ENCODE measurements at places on chromosomes 16 and 17.

DNA sequence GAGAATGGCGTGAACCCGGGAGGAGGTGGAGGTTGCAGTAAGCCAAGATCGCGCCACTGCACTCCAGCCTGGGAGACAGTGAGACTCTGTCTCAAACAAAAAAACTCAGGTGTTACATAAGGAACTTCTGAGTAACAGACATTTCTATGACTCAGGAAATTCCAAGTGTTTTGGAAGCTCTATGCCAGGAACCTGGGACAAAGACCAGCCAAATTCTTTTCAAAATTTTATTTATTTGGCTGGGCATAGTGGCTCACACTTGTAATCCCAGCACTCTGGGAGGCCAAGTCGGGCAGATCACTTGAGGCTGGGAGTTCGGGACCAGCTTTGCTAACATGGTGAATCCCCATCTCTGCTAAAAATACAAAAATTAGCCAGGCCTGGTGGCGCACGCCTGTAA lies 5.2 kb upstream of the SH2B1 start:
- DNase-seq, result no peak

DNA sequence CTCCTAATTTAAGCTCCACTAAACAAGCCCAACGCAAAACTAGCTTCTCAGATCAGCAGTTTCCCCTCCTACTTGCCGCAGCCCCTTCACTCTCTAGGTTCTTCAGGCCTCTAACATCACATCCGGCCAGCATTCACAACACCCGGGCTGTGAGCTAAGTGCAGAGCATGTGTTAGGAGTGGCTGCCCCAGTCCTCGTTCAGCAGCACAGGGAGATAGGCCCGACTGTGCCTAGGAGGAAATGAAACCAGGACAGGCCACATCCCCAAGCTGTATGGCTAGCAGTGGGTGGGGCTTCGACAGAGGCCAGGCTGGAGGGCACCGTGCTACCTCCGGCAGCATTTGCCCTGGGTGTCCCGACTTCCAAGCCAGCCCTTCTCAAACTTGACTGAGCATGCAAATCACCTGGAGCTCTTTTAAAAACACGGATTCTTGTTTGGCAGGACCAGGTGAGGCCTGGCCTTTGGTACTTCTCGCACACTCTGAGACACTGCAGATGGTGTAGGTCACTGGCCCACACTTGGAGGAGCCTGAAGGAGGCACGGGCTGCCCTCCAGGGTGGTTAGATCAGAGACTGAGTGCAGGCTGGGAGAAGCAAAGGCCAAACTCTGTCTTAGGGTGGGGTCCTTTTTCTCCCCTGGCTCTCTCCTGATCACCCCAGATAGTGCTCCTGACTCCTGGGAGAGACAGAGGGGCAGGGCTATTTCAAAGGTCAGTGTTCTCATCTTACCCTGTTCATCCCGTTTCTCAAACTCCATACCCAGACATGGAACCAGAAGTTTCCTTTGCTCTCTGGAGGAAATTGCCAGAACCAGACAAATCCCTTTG lies 202.0 kb downstream of the C16orf78 start:
- no peak for DNase-seq

DNA sequence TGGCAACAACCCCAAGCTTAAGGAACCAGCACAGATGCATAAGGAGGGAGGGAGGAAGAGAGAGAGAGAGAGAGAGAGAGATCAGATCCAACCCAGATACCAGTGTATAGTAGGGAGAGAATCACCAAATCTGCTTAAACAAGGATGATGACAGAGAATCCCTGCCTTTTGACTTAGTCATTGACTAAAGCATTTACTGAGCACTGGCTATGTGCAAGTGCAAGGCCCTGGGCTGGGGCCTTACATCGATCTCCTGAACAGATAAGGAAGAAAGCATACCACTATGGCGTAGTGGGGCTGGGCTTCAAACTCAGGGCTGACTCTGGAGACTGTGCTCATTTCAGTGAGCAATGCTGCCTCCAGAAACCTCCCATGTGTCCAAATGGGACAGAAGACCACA lies 15.8 kb downstream of the TSNAXIP1 start:
- DNase-seq, result no peak

GRCh38 chr16:84791501-84791900 lies 28.3 kb upstream of the CRISPLD2 start:
- DNase-seq, result no peak

DNA sequence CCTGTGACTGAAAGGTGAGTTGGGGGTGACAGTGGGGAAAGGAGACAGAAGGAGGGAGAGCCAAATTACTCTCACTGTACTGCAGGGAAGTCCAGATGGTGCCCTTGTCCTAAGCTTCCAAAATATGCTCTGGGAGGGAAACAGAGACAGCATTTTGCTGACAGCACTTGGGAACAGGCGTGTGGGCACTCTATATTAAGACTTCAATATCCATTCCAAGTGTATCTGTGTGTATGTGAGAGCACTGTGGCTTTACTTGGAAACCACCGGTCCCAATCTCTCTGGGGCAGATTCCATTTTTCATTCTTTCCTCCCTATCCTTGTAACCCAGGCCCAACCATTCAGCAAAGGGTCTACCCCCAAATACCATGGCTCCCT lies 407.3 kb downstream of the UTP18 start:
- no peak for DNase-seq

DNA sequence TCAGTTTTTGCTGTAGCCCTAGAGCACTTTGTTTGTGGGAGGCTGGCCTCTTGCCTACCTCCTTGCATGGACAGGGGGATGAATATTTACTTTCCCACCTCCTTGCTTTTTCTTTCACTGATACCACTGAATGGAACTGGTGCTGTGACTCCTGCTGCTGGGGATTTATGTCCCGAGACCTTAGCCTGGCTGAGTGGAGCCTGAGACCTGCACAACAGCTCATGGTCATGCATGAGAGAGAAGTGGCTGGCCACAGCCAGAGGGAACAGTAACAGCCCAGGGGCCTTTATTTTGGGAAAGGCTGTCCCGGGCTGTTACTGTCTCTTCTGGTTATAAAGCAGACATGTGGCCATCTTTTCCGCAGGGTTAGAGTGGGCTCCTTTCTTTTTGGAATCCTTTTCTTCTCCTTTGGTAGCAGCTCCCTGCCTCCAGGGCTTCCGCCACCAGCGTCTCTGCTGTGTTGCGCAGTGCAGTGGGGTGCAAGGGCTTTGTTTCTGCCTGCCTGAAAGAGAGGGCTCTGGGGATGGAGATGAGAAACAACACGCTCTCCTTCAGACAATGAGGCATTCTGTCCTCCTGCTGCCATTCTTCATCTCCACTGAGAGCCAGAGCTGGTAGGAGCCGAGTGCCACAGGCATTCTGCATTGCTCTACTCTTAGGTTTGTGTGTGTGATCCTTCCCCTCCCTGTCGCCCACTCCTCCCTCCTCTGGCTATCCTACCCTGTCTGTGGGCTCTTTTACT lies 14.5 kb downstream of the SNX11 start:
- DNase-seq, result no peak

DNA sequence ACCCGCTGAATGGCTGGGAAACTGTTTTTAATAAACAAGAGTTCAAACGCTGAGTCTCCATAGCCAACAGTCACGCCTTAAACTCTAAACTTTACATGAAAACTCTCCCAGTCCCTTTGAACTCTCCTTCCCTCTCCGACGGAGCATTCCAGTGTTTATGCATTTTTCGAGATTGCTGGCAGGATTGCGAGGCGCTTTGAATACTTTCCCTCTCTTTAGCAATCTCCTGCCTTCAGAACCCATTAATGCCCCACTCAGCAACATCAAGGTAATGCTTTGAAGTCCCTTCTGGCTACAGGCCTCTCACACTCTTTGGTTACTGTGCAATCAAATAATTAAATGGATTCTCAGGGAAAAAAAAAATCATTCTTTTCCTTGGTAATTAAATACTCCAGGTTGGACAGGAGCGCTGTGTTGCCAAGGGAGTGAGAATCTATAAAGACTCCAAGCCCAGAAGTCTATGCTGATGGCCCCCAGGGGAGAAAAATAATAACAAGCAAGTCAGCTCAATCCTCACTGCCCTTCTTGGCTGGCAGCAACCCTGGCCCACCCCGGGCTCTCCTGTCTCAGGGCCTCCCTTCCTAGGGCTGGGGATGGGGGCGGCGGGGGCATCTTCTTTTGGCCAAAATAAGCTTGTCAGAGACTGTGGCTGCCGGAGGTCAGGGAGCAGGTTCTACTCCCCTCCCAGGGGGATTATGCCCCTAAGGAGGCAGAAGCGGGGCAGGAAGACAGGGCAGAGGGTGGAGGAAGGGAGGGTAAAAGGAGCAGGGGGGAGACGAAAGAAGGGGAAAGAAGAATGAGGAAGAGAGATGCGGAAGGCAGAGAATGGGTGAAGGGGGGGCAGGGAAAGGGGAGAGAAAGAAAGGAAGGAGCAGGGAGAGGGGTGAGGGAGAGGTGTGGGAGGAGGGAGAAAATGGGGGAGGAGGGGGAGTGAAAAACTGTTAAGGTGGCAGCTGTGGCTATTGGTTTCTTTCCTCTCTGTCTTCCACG lies 45.2 kb downstream of the AXIN2 start:
- DNase-seq, result no peak

DNA sequence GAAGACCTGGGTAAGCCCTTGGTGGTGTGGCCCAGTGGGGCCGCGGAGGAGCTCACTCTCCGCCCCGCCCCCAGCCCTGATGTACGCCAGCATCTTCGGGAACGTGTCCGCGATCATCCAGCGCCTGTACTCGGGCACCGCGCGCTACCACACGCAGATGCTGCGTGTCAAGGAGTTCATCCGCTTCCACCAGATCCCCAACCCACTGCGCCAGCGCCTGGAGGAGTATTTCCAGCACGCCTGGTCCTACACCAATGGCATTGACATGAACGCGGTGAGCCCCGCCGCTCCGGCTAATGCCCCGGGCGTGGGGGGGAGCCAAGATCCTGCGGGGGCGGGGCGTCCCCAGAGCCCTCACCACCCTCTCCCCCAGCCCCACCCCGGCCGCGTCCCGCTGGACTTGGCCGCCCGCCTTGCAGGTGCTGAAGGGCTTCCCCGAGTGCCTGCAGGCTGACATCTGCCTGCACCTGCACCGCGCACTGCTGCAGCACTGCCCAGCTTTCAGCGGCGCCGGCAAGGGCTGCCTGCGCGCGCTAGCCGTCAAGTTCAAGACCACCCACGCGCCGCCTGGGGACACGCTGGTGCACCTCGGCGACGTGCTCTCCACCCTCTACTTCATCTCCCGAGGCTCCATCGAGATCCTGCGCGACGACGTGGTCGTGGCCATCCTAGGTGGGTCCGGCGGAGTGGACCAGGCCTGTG lies 12.1 kb upstream of the DCAF7 start:
- no peak for DNase-seq

- no peak for DNase-seq
These were observed 846 bp downstream of the CPNE7 start for GRCh38 chr16:89576153-89577054.

GRCh38 chr16:9302072-9302471 lies 210.6 kb downstream of the HAPSTR1 start:
- DNase-seq, result no peak

GRCh38 chr17:16472539-16472938 lies 19.5 kb downstream of the LRRC75A start:
- no peak for DNase-seq

GRCh38 chr16:11410376-11411058 lies 65.3 kb downstream of the RMI2 start:
- DNase-seq, result no peak

DNA sequence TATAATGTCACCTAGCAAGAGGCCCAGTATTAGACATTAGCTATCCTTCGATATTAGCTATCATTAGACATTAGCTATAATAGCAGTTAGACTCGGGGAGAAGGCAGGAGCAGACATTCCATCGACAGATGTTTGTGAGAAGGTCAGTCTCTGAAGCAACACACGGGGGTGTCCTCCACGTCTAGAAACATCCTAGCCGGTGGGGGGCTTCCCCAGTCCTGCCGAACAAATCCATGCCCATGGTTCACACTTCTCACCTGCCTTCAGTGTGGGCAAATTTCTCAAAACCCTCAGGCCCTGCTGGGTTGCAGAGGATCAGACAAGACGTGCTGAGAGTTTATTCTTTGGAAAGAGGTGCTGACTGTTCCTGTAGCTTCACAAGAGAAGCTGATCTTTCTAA lies 151.1 kb downstream of the IRF8 start:
- no peak for DNase-seq

DNA sequence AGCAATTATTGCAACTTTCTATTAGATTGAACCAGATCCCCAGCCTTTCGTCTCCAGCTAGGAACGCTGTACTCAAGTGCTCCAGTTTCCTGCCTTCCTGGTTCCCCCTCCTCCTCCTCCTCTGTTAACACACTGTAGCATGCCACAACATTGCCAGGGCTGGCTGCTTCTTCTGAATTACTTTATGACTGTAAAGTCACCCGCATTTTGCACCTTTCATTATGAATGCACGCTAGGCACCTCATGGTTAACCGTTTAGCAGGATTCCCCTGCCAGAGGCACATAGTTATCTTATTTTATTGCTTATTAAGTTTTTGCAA lies 4.5 kb downstream of the ZNF423 start:
- no peak for DNase-seq

- DNase-seq, result no peak
These were observed 9.8 kb downstream of the ESRP2 start for GRCh38 chr16:68226116-68226515.

DNA sequence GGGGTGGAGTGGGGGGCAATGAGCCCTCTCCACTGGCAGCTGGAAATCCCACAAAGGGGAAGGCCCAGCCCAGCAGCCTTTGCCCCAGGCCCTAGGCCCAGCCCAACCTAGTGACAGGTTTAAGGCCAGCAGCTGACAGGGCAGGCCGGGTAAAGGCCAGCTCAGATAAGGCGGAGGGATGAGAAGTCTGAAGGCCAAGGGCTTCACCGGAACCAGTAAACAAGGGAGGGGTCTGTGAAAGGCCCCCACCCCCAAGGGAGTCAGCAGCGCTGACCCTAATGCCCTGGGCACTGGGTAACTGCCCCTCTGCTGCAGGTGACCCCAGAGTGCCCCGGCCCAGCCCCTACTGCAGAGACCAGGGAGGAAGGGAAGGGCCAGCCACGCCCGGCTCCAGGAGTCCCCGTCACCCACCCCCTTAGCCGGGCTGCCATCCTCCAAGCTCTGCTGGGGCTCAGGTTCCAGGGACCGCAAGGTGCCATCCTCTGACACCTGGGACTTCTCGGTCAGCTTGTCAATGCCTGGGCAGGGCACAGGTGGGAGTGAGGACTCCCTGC lies 17.5 kb downstream of the OTOP3 start:
- no peak for DNase-seq

DNA sequence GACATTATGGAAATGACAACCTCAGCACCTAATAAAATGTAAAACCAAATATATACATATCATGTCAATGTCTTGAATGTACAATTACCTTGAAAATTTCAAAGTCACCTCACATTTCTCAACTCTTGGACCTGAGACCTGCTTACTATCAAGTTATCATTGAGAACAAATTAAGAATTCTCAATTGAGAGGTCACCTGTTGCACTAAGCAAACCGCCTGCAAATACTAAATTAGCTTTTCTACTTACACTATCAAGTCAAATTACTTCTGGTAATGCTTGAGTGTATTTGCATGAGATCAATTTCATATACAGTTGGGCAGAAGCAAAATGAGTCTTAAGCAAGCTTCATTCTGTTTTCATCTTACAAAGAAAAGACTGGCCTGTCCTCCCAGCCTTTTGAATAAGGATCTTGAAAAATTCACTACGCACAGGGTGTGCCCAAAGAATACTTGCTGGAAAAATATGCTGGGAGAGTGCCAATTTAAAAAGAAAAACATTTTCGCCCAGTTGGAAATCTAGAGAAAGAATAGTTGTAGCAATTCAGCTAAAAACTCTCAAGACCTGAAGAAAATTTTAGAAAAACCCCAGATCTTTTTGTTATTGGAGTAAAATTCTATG lies 35.7 kb downstream of the KANSL1 start:
- no peak for DNase-seq

GRCh38 chr16:85207357-85207921 lies 95.2 kb upstream of the CIBAR2 start:
- no peak for DNase-seq

- no peak for DNase-seq
These were observed 2.8 kb downstream of the RAB40C start for GRCh38 chr16:592518-593306.

Measured in activated T-helper 1 cell treated with anti-CD3 and anti-CD28 coated beads, Interleukin-2, amount 50 U/mL, for 16 hours (primary cell).